ENCODE measurements at places on chromosomes 16 and 17. TPM values are rescaled to one million over a fixed set of nuclear protein-coding genes. Genes with fewer than 3 reads are reported as not detected.

DNA sequence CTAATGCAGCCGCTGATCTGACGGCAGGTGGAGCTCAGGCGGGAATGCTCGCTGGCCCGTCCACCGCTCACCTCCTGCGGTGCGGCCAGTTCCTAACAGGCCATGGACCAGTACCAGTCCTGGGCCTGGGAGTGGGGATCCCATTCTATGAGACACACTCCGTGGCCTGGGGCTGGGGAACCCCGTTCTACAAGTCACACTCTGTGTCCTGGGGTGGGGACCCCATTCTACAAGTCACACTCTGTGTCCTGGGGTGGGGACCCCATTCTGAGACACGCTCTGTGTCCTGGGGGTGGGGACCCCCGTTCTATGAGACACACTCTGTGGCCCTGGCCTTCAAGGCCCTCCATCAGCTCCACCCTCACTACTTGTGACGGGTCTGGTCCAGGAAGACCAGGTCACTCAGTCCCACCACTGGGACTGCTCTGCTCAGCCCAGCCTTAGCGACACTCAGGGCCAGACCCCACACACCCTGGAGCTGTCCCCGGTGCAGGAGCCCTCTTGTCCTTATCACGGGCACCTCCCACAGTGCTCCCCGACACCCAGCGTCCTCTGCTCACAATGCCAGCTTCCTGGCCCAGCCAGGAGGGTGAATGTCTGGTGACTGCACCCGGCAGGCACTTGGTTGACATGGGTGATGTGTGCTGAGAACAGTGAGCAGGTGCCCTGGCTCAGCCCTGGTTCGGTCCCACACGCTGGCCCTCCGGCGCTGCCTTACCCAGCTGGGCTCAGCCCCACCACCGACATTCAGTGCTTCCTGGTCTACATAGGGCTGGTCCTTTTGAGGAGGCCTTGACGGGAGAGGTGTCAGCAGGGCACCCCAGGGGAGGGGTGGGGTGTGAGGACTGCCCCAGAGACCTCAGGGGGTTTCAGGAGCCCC, 89.1 kb downstream of the TBC1D16 start:
- no peak for DNase-seq

DNA sequence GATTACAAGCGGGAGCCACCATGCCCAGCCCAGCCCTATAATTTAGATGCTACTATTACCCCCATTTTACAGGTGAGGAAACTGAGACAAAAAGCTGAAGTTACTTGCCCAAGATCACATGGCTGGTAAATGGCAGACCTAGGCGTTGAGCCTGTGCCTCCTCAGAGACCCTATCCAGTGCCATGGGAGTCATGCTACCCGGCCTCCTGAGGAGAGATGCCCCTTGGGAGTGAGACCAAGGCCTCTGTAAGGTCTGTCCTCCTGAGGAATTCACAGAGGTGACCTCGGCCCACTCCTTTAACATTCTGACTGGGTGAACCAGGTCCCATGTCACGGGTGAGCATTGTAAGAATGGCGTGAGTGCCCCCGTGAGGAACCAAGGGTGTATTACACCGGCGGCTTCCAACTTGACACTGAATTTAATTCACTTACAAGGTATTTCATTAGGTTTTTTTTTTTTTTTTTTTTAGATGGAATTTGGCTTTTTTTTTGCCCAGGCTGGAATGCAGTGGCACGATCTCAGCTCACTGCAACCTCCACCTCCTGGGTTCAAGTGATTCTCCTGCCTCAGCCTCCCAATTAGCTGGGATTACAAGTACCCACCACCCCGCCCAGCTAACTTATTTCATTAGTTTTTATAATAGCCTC, 95.7 kb downstream of the ABCC6 start:
- DNase-seq, result peak; percentile 65

SLFN14 gene
- total RNA-seq, result not detected

DNA sequence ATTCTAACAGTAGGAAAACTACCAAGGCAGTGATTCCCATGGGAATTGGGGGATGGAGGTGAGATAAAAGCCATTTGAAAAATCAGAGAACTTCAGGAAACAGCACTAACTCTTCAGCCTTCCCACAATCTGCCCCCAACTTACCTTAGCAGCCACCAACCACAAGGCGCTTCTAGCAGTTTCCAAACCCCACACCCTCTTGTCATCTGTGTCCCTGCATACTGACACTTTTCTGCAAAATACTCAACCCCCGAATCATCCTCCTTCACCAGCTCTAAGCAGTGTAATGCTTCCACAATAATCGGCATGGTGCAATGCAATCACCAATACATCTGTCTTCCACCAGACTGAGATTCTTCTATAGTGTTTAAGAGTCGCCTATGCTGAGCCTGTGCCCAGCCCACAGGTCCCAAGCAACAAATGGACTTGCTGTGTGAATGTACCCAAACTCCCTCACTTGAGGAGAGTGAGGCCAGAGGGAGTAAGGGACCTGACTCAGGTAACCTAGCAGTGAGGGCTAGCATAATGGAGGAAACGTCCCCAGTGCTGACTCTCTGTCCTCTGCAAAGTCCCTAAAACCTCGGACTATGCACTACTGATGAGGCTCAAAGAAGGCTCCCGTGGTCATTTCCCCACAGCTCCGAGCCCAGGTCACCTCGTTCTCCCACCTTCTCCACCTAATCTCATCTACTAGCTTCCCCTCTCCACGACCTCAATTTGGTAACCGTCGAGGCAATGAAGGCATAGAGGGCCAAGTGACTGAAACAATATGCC, 943 bp downstream of the DYNC1LI2 start:
- DNase-seq, result no peak

HOXB3 gene
- 1.3 TPM for total RNA-seq

DNA sequence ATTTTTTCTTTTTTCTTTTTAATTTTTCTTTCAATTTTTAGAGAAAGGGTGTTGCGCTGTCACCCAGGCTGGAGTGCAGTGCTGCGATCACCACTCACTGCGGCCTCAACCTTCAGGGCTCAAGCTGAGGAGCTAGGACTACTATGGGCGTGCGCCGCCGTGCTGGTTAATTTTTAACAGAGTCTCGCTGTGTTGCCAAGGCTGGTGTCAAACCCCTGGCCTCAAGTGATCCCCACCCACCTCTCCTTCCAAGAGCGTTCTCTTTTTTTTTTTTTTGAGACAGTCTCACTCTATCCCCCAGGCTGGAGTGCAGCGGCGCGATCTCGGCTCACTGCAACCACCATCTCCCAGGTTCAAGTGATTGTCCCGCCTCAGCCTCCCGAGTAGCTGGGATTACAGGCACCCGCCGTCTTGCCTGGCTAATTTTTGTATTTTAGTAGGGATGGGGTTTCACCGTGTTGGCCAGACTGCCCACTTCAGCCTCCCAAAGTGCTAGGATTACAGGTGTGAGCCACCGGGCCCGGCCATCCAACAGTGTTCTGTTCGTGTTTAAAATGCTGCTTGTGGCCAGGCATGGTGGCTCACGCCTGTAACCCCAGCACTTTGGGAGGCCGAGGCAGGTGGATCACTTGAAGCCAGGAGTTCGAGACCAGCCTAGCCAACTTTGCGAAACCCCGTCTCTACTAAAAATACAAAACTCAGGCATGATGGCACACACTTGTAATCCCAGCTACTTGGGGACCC, 14.5 kb upstream of the RPL13 start:
- no peak for DNase-seq

PRKCB gene
- total RNA-seq, result 3.6 TPM

GRCh38 chr16:80104401-80104800, 436.4 kb upstream of the DYNLRB2 start:
- DNase-seq, result no peak

MED31 gene
- 36.5 TPM for total RNA-seq

EVI2A gene
- 0.63 TPM for total RNA-seq

TBC1D3E gene
- total RNA-seq, result not detected

DNA sequence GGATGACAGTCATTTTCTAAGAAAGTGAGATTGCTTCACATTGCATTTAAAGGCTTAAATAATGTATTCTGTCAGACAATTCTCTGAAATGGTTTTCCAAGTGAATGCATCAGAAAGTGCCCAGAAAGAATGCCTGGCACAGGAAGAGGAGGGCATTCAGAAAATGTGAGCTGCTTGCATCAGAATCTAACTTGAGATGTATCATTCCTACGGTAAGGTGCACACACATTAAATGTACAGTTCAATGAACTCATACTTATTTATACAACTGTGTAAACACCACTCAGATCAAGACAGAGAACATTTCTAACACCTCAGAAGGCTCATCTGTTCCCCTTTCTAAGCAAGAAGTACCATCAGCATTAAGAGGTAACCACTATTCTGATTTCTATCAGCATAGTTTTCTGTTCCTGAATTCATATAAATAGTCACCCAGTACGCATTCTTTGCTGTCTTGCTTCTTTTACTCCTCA, 638.0 kb downstream of the MAF start:
- DNase-seq, result no peak

ATF7IP2 gene
- 22.6 TPM for total RNA-seq

DNA sequence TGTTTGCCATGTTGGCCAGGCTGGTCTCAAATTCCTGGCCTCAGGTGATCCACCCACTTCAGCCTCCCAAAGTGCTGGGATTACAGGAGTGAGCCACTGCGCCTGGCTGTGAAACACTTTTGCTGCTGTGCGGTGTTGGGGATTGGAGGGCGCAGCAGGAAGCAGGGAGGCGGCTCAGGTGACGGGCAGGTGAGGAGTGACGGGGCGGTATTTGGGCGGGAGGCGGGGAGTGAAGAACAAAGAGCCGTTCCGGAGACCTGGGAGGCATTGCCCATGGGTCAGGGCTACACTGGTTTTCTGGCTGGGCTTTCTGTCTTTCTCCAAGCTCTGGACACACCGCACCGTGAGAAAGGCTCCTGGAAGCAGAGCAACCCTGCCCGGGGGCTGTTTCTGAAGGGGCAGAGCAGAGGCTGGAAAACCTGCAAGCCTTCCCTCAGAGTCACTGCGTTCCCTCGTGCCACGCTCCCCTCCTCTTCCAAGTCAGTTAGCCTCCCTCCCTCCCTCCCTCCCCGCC, 22.1 kb downstream of the CRISPLD2 start:
- DNase-seq, result no peak

GRCh38 chr17:38705803-38706504, 881 bp downstream of the MLLT6 start:
- peak; percentile 34 for DNase-seq

CD79B gene
- not detected for total RNA-seq

DNA sequence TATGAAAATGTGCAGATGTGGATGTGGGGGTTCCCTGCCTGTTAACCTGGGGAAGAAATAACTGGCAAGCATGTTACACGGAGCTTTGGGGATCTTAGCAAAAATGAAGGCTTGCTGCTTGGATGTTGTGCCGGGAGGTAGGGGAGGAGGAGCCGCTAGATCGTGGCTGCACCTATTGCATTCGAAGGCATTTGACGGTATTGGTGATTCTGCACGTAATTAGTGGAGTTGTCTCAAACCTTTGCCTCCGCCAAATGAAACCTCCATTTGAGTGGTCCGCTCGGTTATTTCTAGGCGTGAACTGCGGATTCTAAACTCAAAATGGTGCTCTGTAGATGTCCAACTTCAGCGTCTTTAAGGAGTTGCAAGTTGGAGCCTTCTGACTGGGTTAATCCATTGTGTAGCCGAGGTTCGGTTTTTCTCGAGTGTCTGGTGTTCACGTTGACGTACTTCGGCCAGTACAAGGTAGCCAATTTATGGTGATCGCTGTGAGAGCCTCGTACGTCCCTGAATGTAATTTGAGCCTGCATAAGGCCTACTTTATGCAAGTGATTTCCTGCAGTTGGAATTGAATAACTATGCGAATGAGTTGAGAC, 1.5 kb downstream of the TNRC6C start:
- peak; percentile 21 for DNase-seq

GRCh38 chr16:2779978-2780898, 3.2 kb upstream of the ELOB start:
- no peak for DNase-seq

APRT gene
- 106 TPM for total RNA-seq

DNA sequence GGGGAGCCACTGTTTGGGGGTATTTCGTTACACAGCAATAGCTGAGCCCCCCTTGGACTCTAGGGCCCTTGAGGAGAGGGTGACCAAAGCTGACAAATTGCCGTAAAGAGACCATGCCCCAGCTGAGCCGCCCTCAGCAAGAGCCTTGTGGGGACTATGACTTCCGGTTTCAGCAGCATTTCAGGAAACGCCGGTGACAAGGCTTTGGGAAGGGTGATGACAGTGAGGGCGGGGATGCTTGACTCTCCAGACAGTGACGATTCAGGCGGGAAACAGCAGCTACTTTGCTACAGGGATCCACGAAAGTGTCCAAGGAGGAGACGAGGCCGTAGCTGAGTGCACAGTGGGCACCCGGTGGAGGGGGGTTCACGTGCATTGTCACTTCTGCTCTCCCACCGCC, 360.8 kb downstream of the C16orf95 start:
- DNase-seq, result no peak

DNA sequence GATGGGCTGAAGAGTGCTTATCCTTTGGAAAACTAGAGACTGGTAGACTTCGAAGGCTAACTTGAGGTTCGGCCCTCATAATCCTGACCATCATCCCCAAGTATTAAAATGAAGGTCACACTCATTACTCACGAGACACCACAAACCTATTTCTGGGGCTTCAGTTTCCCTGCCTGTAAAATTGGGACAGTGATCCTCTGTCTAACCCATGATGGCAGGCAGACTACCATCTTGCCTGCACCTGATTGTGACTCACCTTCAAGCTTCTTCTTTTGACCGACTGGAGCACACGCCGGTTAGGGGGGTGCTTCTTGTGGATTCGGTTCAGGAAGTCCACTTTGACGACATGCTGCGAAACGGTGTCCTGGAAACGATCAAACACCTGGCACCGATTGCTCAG, 14.2 kb upstream of the DHRS13 start:
- no peak for DNase-seq

DNA sequence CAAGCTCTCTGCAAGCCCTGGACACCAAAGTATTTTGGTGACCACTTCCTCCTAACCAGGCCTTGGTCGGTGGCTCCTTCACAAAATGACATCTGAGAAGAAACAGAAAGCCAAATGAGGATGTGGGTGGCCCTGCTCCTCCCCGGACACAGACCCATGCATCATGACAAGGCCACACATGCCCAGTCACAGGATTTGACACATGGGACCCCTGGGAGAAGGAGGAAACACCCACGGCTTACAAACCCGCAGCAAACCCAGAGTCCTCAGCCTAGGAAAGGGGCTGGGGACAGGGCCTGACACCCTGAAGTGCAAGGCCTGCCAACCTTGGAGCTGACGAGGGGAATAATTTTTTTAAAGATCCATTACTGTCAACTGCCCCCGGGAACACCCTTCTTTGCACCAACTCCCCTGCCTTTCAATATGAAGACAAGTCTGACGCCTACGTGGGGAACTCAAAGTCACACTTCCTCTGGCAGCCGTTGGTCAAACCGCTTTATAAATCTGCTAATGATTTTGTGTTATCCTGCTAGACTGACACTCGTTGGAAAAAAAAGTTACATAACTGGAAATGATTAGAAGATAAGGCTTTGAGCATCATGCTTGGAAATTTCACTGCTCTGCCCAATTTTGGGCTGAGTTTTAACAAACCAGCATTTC, 41.3 kb downstream of the GAS7 start:
- no peak for DNase-seq

DNA sequence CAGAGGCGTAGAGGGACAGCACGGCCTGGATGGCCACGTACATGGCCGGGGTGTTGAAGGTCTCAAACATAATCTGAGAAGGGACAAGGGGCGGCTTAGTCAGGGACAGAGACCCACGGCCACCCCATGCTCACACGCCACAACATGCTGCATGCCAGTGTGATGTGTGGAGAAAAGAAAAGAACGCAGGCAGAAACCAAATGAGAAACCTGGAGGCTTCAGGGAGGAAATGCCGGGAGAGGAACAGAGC, 1.1 kb downstream of the ACTG1 start:
- no peak for DNase-seq

- DNase-seq, result no peak
Observed at GRCh38 chr16:22217890-22218730, 12.0 kb downstream of the EEF2K start.

All from Daoy (cell line).